CD8-positive, alpha-beta memory T cell (primary cell): ENCODE measurements at places on chromosomes 3 and 15. TPM values are rescaled to one million over a fixed set of nuclear protein-coding genes. Genes with fewer than 3 reads are reported as not detected.

SGO1 gene
- total RNA-seq = 15.6 TPM

PLOD2 gene
- total RNA-seq = 0.35 TPM

CPNE9 gene
- not detected for total RNA-seq

DNAH12 gene
- 0.13 TPM for total RNA-seq

NMNAT3 gene
- 1.9 TPM for total RNA-seq

- DNase-seq = no peak
These were observed 687.2 kb downstream of the TBL1XR1 start for GRCh38 chr3:176510097-176510496.

- no peak for DNase-seq
These were observed 28.4 kb upstream of the SHC4 start for GRCh38 chr15:48992096-48992495.

- DNase-seq = no peak
These were observed 214.5 kb upstream of the IGF1R start for GRCh38 chr15:98433856-98434255.

GRCh38 chr3:64163755-64164148 is 61.5 kb downstream of the PRICKLE2 start:
- no peak for DNase-seq

DNA sequence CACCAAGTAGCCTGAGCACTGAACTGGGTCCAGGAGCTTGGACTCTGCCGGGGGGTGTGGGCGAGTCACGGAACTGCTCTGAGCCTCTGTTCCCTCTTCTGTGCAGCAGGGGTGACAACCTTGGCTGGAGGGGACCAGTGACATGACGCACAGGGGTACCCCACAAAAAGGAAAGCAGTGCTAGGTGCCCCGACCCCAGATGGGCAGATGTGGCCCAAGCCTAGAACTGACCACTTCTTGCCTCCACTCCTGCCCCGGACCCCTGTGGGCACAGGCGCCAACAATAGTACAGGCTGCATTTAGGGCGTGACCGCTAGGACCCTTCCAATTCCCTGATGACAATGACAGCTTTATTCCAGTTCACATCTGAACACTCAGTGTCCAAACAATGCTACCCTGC is 255.9 kb upstream of the LYSMD4 start:
- DNase-seq = no peak

DNA sequence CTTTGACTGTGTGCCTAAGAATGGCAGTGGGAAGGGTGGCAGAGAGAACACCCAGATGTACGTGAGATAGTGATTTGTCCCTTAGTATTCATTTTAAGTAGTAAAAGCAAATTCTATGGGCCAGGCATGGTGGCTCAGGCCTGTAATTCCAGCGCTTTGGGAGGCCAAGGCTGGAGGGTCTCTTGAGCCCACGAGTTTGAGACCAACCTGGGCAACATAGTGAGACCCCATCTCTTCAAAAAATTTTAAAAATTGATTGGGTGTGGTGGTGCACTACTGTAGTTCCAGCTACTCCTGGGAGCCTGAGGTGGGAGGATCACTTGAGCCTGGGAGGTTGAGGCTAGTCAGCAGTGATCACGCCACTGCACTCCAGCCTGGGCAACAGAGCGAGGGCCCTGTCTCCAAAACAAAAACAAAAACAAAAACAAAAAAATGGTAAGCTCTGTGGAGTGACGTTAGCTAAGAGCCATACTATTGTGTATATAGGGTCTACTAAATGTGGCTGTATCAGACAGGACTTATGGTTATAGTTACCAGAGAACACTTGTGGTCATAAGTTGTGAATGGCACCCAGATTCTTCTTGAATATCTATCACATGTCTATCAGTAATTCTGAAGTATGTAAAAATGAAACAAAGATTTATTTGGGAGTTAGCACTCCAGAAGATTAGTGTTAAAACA is 171.5 kb downstream of the TCF12 start:
- DNase-seq = no peak

DNA sequence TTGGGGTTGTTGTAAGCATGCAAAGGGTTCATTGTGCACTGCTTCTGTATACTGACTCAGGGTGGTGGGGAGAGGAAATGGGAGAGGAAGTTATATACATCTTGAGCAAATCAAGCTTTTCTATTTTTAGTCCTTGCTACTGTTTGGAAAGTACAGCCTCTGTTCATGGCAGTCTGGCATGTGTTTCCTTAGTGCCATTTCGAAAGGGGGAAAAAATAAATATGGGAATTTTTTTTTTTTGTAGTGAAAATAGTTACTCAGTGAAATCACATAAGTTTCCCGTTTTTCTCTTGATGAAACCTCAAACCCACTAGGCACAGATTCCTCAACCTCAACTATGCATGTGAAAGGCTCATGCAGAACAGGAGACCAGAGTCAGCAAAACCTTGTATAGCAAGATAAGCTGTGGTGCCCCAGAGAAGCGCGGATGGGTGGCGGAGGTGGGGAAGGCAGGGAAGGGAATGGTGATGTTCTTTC is 353.3 kb downstream of the LPP start:
- no peak for DNase-seq

DNA sequence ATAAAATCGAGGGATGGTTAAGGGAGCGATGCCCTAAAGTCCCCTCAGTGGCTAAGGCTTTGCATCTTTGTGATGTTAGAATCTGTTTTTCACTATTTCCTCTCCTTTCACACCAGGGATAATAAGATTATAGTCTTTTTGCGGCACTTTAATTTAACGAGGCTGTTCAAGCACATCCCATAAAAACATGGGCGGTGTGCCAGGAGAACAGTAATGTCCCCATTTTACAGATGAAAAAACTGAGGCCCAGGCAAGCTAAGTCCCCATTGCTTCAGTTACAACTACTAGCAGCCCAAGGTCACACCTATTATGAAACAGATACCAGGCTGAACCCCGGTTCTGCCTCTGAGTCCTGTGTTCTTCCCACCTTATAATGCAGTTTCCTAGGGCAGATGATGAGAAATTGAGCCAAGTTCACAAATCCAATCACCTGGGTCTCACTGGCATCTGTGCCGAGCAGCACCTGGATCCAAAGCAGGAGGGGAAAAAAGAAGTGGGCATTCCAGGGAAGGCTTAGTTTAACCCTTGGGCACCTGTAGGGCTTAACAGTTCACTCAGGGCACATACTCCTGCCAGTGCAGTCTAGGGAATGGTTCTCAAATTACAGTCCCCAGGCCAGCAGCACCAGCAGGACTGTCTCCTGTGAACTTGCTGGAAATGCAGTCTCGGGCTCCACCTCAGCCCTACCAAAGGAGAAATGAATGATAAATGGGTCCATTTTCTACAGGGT is 169.3 kb downstream of the RAB11A start:
- no peak for DNase-seq
